SJSA1 (cell line): ENCODE measurements at places on chromosomes 4 and X.

DNA sequence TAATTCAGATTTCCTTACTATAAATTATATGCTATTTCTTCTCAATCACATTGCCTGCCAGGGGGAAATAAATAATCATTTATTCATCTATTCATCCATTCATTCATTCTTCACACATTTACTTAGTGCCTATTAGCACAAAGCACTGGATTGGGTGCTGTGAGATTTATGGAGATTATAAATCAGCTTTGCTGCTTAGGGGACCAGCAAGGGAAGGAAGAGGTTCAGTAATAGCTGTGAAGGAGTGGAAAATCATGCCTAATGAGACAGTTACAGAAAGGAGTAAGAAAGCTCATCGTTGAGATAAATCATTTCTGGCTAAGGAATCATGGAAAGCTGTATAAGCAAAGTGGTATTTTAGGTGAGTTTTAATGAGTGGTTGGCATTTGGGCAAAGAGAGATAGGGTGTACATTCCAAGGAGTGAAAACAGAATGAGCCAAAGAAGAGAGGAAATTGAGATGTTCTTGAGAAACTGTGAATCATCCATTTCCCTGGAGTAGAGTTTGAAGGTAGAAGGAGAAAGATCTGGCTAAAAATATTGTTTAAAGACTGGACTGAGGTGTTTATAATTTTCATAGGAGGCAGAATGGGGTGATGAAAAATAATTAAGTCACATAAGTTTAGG lies 9.6 kb downstream of the ARSJ start:
- DNase-seq = no peak

DNA sequence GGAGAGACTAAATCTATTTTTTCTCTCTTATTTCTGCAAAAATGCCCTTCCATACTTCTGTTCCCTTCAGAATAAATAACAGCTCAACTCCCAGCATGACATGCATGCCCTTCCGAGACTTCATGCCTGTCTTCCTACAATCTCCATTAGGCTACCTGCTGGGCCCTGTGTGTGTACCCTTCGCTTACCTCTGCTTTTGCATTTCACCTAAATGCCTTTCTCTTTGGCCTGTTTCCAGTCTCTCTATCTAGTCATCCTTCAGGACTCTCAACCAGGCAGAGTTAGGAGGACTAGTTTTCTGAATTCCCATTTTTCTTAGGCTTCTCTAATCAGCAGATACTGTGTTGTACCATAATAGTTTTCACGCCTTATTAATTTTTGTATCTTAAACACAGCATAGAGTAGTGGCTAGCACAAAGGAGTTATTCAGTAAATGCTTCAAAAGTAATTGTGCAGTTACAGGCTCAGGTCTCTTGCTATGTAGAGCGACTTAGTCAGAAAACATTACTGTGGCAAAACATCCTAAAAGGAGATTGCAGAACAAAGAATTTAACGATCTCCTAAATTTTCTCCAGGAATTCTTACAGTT lies 20.5 kb downstream of the SEPTIN11 start:
- no peak for DNase-seq

- DNase-seq = no peak
These were observed 47.9 kb upstream of the GRPEL1 start for GRCh38 chr4:7115557-7116340.

GRCh38 chrX:131746491-131746968 lies 202.7 kb downstream of the OR13H1 start:
- peak; percentile 79 for DNase-seq

DNA sequence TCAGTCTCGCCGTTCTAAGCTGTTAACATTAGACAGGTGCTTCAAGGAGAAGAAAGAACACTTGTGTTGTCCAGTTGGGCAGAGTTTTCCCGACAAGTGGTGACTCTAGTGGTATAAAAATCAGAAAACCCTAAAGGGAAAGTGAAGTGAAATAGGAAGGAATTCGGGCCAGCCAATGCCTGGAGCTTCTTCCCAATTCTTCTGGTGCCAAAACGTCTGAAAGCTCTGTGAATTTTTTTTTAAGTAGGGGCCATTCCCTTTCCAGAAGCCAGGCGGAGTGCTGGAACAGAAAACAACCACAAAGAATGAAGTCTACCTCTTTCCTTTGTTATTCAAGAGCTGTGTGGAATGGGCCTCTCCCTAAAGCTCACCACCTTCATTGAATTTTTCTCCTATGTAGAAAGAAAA lies 43.1 kb upstream of the PPARGC1A start:
- DNase-seq = peak; percentile 35
